ENCODE measurements at places on chromosomes 1 and 21. TPM values are rescaled to one million over a fixed set of nuclear protein-coding genes. Genes with fewer than 3 reads are reported as not detected.

The LGALS8 gene
- total RNA-seq, result 103 TPM

The SEMA4A gene
- 1.6 TPM for total RNA-seq

The NUDC gene
- total RNA-seq, result 23.6 TPM

The ELF3 gene
- 2.2 TPM for total RNA-seq

The TNFSF4 gene
- 2.3 TPM for total RNA-seq

The WNT9A gene
- total RNA-seq, result 1.3 TPM

The CD244 gene
- total RNA-seq, result not detected
